ELR (cell line): ENCODE measurements at places on chromosomes 11 and 22.

GRCh38 chr22:31048570-31048969, 32.5 kb upstream of the SMTN start:
- no peak for DNase-seq

DNA sequence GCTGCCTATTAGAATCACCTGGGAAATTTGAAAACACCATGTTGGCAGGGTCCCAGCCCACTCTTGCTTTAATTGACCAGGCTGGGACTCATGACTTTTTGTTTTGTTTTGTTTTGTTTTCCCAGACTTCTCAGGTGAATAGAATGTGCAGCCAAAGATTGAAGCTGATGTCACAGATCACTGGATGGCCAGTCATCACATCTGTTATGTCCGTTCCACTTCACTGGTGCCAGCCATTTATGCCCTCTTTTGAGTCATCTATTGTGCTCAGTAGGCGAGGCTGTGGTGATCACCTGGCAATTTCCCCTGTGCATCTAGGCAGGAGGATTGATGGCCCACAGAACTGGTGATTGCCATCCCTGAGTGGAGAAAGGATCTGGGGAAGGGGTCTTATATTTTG, 297.3 kb downstream of the INSC start:
- no peak for DNase-seq

DNA sequence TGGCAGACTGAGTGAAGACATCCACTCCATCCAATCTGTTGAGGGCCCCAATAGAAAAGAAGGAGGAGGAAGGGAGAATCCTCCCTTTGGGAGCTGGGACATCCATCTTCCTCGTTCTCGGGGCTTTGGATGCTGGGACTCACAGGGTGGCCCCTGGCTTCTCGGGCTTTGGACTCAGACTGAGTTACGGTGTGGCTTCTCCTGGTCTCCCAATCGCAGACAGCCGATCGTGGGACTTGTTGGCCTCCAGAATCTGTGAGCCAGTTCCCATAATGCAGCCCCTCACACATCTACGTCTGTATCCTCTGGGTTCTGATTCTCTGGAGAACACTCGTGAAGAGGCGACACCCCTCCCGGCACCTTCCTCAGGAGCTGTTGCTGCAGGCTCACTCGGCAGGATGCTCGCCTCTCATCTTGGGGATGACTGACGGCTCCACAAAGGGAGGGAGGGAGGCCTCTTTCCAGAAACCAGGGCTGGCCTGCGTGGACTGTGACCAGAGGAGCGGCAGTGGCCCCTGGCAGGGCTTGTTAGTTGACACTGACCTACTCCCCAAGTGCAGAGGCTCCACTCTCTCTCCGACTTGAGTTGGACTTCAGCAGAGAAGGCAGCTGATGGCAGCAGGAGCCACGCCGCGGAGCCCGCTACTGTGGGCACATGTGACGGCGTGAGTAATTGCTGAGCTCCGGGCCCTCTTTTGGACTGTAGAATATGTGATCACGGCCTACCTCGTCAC, 14.7 kb upstream of the TTLL12 start:
- no peak for DNase-seq

- no peak for DNase-seq
Observed at GRCh38 chr11:35151241-35151640, 12.3 kb downstream of the CD44 start.

DNA sequence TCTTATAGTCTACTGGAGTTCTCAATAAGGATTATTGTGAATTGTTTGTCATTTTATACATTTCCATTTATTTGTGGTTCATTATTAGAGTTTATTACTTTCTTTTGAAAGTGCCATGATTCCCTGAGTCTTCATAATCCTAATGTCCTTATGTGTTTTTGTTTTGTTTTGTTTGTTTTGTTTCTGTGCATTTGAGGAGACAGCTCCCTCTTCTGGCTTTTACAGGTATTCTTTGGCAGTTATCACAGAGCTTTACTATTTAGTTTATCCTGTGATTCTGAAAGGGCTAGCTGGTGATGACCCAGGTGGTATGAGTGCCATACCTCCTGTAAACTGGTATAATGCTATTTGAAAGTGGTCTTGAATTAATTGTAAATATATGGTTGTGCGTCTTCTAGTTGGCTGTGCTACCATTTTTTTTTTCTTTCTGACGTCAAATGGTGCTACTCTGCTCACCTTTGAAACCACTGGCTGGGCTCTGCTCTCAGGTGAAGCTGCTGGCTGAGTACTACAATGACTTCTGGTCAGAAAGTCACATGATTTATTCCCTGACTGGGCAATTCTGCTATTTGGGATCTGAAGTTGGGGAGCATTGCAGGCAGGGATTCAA, 751.2 kb downstream of the JRKL start:
- peak; percentile 51 for DNase-seq

DNA sequence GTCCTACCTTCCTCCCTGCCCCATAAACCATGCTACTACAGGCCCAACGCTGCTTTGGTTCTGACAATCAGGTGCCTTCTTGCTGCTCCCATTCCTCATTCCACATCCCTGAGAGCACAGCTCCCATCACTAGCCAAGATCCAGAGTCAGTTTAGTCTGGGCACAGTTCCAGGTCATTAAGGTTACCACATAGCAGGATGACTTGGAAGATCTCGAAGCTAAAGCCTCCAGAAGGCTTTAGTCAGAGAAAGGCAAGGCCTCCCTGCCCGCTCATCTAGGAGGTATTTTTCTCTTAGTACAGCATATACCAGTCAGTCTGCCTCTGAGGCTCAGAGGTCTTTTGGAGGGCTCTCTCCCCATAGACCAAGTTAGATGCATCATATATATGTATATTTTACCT, 30.3 kb downstream of the TRIM66 start:
- peak; percentile 93 for DNase-seq

DNA sequence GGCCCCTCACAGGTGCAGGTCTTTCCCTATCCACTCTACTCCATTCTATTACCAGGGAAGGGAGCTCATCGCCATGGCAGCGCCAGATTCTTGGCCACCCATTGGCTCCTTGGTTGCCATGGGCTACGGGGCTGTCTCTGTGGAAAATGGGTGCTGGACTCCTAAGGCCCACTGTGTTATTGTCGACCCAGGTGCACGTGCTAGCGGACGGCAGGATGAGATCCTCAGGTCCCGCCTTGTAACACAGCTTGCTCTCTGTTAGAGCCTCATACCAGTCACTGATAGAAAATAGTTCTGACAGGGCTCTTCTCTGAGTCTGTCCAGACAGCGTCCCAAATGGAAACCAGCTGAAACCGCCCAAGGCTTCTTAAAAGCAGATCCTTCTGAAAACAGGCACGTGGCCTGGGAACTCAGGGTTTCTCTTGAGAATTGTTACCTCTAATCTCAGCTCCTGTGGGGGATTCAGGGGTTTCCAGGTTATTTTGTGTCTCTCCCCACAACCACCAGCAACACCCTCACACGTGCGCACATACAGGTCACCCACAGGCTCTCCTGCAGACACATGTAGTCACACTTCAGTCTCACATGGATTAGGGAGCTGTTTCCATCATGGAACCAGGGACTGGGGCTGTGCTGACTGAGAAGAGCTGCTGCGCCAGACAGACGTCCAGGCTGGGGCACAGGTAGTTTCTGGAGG, 1.5 kb downstream of the TUB start:
- no peak for DNase-seq

DNA sequence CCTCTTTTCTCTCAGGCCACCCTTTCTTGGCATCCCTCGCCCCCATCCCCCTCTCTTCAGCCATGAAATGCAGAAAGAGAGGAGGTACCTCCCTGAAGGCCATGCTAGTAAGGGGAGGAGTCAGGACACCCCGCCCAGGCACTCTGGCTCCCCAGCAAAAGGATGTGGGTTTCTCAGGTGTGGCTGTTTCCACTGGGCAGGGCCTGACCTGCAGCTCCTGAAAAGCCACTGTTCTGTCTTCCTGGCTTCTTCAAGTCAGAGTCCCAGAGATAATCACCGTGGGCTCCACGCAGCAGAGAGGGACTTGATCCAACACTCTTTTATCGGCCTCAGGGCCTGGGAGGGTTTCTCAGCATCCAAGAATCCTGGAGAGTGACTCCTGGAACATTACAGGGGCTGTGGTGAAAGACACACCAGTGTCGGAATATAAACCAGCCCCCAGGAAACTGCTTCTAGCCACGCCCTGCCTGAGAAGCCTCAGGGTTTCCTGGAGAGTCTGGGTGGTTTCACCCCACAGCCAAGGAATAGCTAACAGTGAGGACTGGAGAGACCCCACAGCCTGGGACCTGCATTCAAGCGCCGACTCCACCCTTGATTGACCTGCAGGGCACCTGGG, 45.7 kb upstream of the TSPAN18 start:
- peak; percentile 50 for DNase-seq

DNA sequence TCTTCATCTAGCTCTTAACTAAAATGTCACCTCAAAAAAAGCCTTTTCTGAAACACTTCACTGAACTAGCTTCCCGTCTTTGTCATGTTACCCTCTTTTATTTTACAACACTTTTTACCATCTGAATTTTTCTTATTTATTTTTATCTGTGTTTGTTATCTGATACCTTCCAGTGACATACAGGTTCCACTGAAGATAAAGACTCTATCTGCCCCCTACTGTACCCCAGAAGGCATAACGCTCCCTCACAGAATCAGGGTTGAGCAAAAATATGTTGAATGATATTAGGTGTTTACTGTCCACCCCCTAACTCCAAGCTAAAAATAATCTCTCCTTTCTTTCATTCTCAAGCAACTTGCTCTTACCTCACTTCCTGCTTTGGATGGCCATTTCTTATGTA, 654.2 kb downstream of the NELL1 start:
- DNase-seq, result no peak

DNA sequence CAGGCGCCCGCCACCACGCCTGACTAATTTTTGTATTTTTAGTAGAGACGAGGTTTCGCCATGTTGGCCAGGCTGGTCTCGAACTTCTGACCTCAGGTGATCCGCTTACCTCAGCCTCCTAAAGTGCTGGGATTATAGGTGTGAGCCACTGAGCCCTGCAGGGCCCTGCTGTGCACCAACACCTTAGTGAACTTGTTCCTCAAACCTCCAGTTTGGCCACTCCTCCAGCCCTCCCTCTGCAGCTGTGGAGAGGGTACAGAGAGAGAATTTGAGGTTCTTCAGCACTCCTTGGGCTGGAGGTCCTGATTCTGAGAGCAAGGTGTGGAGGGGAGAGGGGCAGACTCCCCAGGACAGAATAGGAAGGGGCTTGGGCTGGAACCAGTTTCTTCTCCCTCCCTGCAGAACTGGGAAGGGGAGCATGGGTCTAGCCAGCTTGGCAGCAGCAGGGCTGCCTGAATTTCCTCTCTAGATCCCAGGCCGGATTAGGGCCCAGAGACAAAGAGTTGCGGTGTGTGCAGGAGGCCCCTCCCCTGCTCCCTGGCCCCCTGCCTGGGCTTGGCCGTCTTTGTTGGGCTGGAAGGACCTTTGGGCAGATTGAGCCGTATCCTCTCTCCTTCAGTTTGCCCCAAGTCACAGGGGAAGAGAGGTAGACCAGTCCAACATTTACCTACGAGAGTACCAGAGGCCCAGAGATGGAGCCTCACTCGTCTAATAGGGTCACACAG, 2.3 kb upstream of the PEX16 start:
- no peak for DNase-seq

- no peak for DNase-seq
Observed at GRCh38 chr22:42773167-42773566, 52.5 kb upstream of the A4GALT start.

DNA sequence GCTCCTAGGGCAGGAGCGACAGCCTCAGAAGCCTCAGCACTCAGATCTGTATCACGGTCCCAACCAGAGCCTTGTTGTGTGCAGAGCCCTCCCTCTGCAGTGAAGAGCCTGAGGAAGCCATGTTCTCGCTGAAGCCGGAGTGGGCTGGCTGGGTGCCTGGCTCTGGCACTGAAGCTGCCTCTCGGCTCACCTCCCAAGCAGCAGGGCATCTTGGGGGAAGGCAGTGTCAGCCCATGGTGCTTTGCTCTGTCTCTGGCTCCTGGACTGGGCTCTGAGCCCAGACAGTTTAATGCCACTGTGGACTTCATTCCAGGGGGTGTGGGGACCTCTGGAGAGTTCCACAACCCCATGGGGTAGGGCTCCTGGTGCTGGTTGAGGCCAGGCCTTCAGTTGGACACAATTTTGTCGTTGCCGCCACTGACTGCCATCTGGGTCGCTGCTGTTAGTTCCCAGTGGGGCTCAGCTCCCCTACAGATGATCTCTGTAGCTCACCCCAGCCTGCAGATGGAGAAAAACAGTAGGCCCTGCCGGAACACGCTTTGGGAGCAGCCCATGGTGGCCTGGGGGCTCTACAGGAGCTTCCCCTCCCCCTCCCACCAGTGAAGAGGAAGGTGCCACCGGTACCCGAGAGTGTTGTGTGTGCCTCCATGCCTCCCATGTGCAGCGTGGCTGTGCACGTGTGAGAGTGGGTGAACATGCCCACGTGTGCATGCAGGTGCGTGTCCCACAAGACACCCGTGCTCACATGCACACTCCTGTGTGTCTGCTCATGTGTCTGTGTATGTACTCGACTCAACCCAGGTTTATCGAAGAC, 86.5 kb upstream of the B3GAT1 start:
- DNase-seq, result no peak

DNA sequence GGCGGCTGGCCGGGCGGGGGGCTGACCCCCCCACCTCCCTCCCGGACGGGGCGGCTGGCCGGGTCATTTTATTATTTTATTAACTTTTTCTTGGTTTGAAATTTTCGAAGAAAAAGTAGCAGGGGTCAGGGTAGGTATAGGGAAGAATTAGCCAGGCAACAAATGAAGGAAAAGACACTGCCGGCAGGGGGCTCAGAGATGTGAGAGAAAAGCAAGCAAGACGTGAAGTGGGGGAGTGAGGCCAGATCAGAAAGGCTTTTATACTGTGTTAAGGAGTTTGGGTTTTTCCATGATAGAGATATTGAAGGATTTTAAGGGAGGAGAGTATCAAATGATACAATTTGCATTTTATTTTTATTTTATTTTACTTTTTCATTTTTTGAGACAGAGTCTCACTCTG, 19.0 kb downstream of the RNF214 start:
- no peak for DNase-seq

DNA sequence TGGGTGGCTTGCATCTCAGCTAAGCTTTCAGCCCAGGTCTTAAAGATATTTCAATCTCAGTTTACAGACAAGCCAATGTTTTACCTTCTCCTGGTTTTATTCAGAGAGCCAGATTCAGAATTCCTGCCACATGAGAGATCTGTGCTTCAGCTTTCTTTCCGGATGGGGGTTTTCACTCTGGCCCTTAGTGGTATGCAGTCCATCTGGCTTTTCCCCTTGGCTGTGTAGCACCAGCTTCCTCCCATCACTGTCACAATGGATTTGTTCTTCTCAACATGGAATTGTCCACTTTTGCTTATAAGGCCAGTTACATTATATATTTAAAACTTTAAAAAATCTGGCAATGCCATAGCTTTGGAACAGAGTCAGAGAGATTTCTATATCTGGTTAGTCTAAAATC, 303.9 kb downstream of the ETS1 start:
- DNase-seq, result no peak

- no peak for DNase-seq
Observed at GRCh38 chr22:39937906-39938305, 22.3 kb upstream of the TMA7B start.

- no peak for DNase-seq
Observed at GRCh38 chr11:68163691-68164090, 42.5 kb upstream of the CHKA start.
